ENCODE measurements at places on chromosomes 2 and 18. TPM values are rescaled to one million over a fixed set of nuclear protein-coding genes. Genes with fewer than 3 reads are reported as not detected.
A peak's percentile ranks its signal among the peaks of the same experiment; 100 is the strongest.

CXCR1 gene
- total RNA-seq, result not detected

DLX1 gene
- 1.1 TPM for total RNA-seq

PXDN gene
- total RNA-seq, result 38.5 TPM

SERPINB2 gene
- total RNA-seq, result 0.81 TPM

DGKD gene
- total RNA-seq, result 10.7 TPM

PSTPIP2 gene
- 15.0 TPM for total RNA-seq

- no peak for DNase-seq
- H3K36me3 ChIP-seq, result no peaks in the 10 kb centered on the region
- H3K4me3 ChIP-seq, result no peak overlapping the region
- peak overlapping the region; percentile 19 for H3K27ac ChIP-seq
- H3K4me1 ChIP-seq, result peaks cover 5% of the 10 kb centered on the region
Measured at GRCh38 chr2:138531913-138532312, 30.3 kb downstream of the SPOPL start.

DNA sequence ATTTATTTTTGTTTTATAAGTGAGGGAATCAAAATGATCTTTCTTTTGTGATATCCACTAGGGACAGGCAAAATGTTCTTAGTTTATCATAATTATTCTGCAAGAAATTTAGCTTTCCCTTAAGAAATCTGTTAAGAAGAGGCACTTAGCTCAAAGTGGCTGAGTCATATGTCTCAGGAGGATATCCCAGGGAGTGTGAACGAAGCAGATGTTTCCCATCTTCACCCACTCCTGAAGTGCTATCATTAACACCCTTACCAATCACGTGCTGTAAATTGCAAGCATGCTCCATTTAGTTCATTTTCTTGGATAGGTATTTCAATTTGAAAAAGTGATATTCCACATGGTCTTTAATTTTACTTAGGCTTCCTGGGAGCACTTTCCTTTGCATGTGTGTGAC is 774.3 kb upstream of the TMEFF2 start:
- H3K36me3 ChIP-seq, result no peaks in the 10 kb centered on the region
- no peak for DNase-seq
- no peak overlapping the region for H3K27ac ChIP-seq
- no peaks in the 10 kb centered on the region for H3K4me1 ChIP-seq
- no peaks in the 10 kb centered on the region for H3K27me3 ChIP-seq

GRCh38 chr2:127049927-127050802 is 56.8 kb downstream of the BIN1 start:
- no peaks in the 10 kb centered on the region for H3K36me3 ChIP-seq
- H3K27me3 ChIP-seq, result no peaks in the 10 kb centered on the region
- H3K4me3 ChIP-seq, result no peak overlapping the region
- H3K27ac ChIP-seq, result no peak overlapping the region
- H3K4me1 ChIP-seq, result peaks cover 7% of the 10 kb centered on the region
- DNase-seq, result peak; percentile 78

- H3K4me3 ChIP-seq, result no peak overlapping the region
- peaks cover 4% of the 10 kb centered on the region for H3K4me1 ChIP-seq
- no peak for DNase-seq
- no peaks in the 10 kb centered on the region for H3K36me3 ChIP-seq
Measured at GRCh38 chr2:66766582-66766981, 331.7 kb downstream of the MEIS1 start.

DNA sequence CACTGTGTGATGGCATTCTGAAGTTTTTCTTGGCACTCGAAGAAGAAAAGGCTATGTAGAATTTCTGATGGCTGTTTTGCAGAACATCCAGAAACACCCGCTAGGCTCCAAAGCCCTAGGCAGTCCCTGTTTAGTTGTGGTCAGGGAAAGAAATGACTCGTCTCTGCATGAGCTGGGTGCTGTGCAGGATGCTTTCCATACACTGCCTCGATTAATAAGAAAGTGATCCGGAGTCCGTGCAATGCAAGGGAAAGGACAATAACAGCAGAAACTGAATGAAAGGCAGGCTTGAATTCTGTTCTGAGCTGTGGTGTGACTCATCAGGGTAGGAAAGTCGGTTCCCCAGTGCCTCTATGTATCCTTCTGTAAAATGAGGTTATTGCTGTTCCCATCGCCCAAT is 18.7 kb downstream of the MAPRE3 start:
- H3K27me3 ChIP-seq, result no peaks in the 10 kb centered on the region
- H3K4me1 ChIP-seq, result no peaks in the 10 kb centered on the region
- H3K4me3 ChIP-seq, result no peak overlapping the region
- no peak overlapping the region for H3K27ac ChIP-seq

GRCh38 chr2:120400551-120400950 is 54.6 kb downstream of the INHBB start:
- no peaks in the 10 kb centered on the region for H3K36me3 ChIP-seq
- peak; percentile 52 for DNase-seq
- H3K27me3 ChIP-seq, result no peaks in the 10 kb centered on the region
- no peaks in the 10 kb centered on the region for H3K4me1 ChIP-seq
- no peak overlapping the region for H3K27ac ChIP-seq

- no peak overlapping the region for H3K27ac ChIP-seq
- no peak overlapping the region for H3K4me3 ChIP-seq
- H3K36me3 ChIP-seq, result peaks cover 88% of the 10 kb centered on the region
- H3K27me3 ChIP-seq, result no peaks in the 10 kb centered on the region
Measured at GRCh38 chr18:74507927-74508326, 11.8 kb downstream of the CNDP2 start.

GRCh38 chr18:52216109-52216508 is 123.9 kb upstream of the DCC start:
- H3K27ac ChIP-seq, result no peak overlapping the region
- H3K4me3 ChIP-seq, result no peak overlapping the region
- H3K27me3 ChIP-seq, result no peaks in the 10 kb centered on the region
- H3K36me3 ChIP-seq, result no peaks in the 10 kb centered on the region
- no peaks in the 10 kb centered on the region for H3K4me1 ChIP-seq

DNA sequence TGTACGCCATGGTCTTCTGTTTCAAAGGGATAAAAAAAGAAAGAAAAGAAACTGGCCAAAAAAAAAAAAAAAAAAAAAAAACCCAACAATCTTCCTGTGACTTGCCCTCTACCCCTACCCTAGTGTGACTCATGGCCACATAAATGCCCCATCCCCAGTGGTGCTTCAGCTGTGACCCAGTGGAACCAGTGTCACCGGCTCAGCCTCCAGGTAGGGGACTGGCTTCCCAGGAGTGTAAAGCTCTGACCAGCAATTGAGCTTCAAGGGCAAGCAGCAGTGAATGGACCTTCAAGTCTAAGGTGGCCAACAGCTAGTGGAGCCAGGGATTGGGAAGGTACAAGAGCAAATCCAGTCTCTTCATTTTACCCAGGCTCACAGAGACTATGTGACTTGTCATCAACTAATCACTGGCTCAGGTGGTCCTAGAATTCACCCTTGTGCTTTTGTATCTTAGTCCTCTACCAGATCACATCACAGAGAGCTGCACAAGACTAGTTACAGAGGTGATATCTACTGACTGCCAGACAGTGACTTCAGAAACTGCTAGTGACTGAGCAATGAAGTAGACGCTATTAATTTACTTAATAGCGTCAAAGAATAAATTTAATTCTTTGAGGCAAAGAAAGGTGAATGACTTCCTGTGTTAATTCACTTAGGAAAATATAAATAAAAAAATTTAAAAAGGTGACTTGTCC is 1.3 kb upstream of the TGFBRAP1 start:
- H3K4me3 ChIP-seq, result no peak overlapping the region
- DNase-seq, result no peak
- no peaks in the 10 kb centered on the region for H3K36me3 ChIP-seq

DNA sequence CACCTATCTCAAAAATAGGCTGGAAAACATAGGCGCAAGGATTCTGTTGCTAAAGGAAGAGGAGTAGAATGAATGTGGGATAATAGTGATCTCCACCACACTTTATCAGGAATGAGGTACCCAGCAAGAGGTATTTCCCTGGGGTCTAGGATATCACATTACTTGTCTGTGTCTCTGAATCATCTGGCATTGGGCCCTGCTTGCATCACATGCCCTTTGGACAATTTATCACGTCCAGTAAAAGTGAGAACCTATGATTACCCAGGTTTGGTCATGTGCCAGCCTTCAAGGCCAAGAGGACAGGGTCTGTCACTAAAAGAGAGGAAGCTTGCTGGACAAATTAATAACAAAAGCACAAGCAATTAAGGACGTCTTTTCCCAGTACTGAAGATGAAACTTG is 11.4 kb upstream of the TRAPPC8 start:
- no peaks in the 10 kb centered on the region for H3K36me3 ChIP-seq
- no peak for DNase-seq
- no peaks in the 10 kb centered on the region for H3K27me3 ChIP-seq
- no peaks in the 10 kb centered on the region for H3K4me1 ChIP-seq

GRCh38 chr2:61775956-61776570 is 77.8 kb downstream of the FAM161A start:
- no peak for DNase-seq
- no peak overlapping the region for H3K4me3 ChIP-seq
- no peaks in the 10 kb centered on the region for H3K27me3 ChIP-seq
- H3K4me1 ChIP-seq, result no peaks in the 10 kb centered on the region
- no peaks in the 10 kb centered on the region for H3K36me3 ChIP-seq
- no peak overlapping the region for H3K27ac ChIP-seq

GRCh38 chr2:241538838-241539615 is 19.5 kb upstream of the BOK start:
- no peaks in the 10 kb centered on the region for H3K36me3 ChIP-seq
- peaks cover 38% of the 10 kb centered on the region for H3K27me3 ChIP-seq
- no peak for DNase-seq
- H3K27ac ChIP-seq, result no peak overlapping the region
- peaks cover 15% of the 10 kb centered on the region for H3K4me1 ChIP-seq
- H3K4me3 ChIP-seq, result no peak overlapping the region

GRCh38 chr2:101089942-101090799 is 61.0 kb downstream of the TBC1D8 start:
- no peak overlapping the region for H3K4me3 ChIP-seq
- no peaks in the 10 kb centered on the region for H3K4me1 ChIP-seq
- no peak overlapping the region for H3K27ac ChIP-seq
- H3K36me3 ChIP-seq, result no peaks in the 10 kb centered on the region

DNA sequence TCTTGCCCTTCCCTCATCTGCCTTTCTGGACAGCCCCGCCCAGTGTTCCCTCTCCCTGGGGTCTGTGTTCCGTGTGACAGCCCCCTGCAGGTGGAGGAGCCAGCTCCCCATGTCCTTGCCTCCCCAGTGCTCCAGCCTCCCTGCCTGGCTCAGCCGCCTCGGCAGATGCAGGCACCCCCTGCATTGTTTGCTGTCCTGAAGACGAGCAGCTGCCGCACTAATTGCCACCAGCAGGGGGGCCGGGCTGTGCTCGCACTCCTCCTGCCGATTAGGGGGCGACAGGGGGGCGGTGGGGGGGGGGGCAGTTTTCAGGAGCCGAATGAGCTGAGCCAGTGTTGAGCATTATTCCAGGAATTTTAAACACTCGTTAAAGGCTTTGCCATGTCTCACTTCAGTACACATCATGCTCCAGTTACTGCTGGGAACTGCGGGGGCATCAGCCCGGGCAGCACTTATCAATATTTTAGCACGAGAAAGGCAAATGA is 23.3 kb downstream of the SIX3 start:
- DNase-seq, result no peak
- no peaks in the 10 kb centered on the region for H3K36me3 ChIP-seq
- H3K4me1 ChIP-seq, result no peaks in the 10 kb centered on the region
- H3K27ac ChIP-seq, result no peak overlapping the region

- H3K36me3 ChIP-seq, result no peaks in the 10 kb centered on the region
- no peaks in the 10 kb centered on the region for H3K27me3 ChIP-seq
- H3K27ac ChIP-seq, result no peak overlapping the region
- DNase-seq, result no peak
- no peak overlapping the region for H3K4me3 ChIP-seq
- H3K4me1 ChIP-seq, result no peaks in the 10 kb centered on the region
Measured at GRCh38 chr2:21451403-21451802, 327.6 kb downstream of the TDRD15 start.

Measured in sigmoid colon (tissue), 7 donors.